ENCODE measurements at places on chromosomes 6 and 20.
A peak's percentile ranks its signal among the peaks of the same experiment; 100 is the strongest.

DNA sequence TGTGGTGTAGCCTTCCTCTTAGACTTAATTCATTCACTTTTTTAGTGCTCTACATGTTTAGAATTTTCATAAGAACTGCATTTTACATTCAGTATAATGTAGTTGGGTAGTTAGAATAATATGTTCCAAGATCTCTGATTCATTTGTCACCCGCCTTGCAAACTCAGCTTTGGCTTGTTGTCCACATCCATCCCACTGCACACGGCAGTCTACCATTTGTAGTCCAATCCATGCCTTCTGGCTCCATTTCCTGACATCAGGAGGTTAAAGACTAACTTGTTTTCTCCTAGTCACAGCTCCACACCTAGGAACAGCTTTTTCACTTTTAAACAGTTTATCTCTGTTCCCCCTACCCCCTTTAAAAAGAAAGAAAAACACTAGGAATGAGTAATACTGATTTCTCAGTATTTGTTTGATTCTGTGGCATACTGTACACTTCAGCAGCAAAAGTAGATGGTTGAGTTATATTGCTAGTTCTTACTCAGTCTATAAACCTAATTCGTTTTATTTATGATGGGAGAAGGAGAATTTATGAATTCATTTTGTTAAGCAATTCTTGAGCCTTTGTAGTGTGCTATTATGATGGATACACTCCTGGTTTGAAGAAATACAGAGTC is 180.9 kb downstream of the ARID1B start:
- no peak for DNase-seq

DNA sequence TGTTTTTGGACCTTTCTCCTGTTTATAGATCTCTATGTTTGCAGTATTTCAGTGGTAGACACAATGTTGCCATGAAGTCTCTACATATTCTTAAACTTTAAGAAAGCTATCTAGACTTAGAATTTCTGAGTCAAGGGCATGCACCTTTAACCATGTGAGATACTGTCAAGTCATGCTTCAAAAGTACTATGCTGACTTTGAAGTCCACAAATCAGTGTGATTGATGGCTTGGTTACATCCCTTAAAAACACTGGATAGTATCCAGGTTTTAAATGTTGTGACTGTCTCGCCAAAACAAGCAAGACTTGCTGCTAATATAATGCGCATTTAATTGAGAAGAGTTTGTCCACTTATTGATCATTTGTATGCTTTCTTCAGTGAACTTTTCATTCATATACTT is 30.5 kb downstream of the ZNF334 start:
- no peak for DNase-seq

- no peak for DNase-seq
These were observed 7.8 kb upstream of the NR2E1 start for GRCh38 chr6:108157981-108158525.

GRCh38 chr20:20614391-20614790 is 98.1 kb downstream of the RALGAPA2 start:
- DNase-seq = no peak

DNA sequence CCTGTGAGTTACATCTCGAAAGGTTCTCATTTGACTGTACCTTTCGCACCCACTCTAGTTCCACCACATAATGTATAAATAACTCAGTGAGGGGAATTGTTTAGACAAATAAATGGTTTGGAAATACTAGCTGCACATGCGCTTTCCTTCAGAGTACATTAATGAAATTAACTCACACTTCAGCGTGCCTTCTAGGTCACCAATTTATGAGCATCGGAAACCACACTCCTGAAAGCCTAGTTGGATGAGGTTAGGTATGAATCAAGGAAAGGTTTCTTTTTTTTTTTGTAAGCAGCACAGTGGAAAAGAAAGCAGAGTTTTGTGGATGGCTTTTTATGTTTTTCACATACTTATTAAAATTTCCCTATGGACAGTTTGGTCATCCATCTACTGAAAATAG is 247.8 kb upstream of the TCF21 start:
- no peak for DNase-seq

DNA sequence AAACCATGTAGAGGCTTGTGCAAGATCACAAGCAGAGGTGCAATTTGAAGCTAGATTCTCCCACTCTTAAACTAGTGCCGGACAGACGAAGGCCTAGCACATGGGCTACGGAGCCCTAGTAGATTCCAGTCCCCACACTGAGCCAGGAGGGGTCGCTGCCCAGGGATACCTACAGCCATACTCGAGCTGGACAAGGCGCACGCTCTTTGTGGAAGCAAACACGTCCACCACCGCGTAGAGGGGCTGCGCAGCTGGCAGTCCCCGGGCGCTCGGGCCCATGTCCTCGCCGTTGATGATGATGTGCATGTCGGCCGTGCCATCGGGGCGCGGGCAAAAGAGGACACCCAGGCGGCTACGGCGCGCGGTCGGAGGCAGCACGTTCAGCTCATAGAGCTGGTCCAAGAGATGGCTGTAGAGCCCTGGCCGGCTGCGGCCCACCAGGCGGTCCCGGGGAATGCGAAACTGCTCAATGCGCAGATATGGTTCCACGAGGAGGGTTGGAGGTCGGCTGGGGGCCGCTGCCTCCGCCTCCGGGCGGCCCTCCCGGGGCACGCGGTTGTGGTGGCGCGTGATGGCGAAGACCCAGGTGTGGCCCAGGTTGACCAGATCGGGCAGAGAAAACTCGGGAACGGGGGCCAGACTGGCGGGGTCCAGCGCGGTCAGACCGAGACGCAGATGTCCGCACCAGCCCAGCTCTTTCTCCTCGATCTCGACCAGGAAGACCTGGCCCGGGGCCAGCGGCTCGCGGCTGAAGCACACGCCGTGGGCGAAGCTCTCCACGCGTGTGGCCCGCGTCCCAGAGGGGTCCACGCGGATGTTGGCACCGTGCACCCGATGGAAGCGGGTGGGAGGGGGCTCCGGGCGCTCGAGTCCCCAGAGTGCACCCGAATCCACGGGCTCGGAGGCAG is 677 bp downstream of the NEURL2 start:
- DNase-seq = peak; percentile 75
